CD8-positive, alpha-beta memory T cell (primary cell): ENCODE measurements at places on chromosomes 13 and 19. TPM values are rescaled to one million over a fixed set of nuclear protein-coding genes. Genes with fewer than 3 reads are reported as not detected.

GRCh38 chr13:79678100-79678499 is 197.1 kb downstream of the NDFIP2 start:
- no peak for DNase-seq
- no peaks in the 10 kb centered on the region for H3K36me3 ChIP-seq
- H3K27ac ChIP-seq, result no peak overlapping the region
- H3K27me3 ChIP-seq, result no peaks in the 10 kb centered on the region
- no peaks in the 10 kb centered on the region for H3K4me1 ChIP-seq

DNA sequence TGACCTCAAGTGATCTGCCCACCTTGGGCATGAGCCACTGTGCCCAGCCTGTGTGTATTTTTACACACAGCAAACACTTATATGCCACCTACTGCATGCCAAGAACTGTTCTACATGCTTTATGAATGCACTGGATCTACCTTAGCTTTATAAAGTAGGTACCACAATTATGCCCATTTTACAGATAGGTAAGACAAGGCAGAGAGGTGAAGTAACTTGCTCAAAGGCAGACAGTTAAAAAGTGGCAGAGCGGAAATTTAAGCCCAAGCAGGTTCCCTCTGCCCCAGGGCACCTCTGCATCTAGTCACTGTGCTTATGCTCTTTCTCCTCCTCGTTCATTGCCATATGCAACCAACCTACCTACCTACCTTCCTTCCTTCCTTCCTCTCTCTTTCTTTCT is 10.5 kb downstream of the ADAMTS10 start:
- H3K4me1 ChIP-seq, result no peaks in the 10 kb centered on the region
- no peak for DNase-seq
- H3K27ac ChIP-seq, result no peak overlapping the region
- no peak overlapping the region for H3K4me3 ChIP-seq

- H3K4me3 ChIP-seq, result no peak overlapping the region
- no peak for DNase-seq
- no peak overlapping the region for H3K27ac ChIP-seq
- H3K4me1 ChIP-seq, result no peaks in the 10 kb centered on the region
Observed at GRCh38 chr13:66407128-66407527, 823.0 kb downstream of the PCDH9 start.

DNA sequence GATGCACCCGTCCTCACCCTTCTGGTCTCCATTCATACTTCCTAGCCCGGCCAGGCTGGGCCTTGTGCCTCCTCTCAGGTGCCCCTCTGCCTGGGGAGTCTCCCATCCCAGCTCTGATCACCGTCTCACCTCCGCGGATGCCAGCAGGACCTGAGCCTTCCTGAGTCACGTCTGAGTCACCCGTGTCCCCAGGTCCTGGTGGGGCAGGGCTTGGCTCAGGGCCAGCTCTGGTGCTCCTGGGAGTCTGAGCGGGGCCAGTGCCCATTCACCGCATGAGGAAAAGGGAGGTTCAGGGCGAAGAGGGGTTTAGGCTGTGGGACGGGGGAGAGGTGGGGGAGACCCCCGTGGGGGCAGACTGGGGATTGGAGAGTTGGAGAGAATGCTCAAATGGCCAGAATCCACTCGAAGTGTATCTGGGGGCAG is 593 bp downstream of the ATP8B3 start:
- H3K36me3 ChIP-seq, result no peaks in the 10 kb centered on the region
- H3K4me1 ChIP-seq, result peaks cover 12% of the 10 kb centered on the region
- H3K4me3 ChIP-seq, result peak overlapping the region; percentile 44
- no peaks in the 10 kb centered on the region for H3K27me3 ChIP-seq
- peak overlapping the region; percentile 12 for H3K27ac ChIP-seq
- DNase-seq, result peak; percentile 31

GRCh38 chr19:5978606-5979552 is 939 bp upstream of the RANBP3 start:
- peak overlapping the region; percentile 72 for H3K4me3 ChIP-seq
- H3K4me1 ChIP-seq, result peaks cover 54% of the 10 kb centered on the region
- no peak for DNase-seq
- H3K27me3 ChIP-seq, result no peaks in the 10 kb centered on the region
- H3K27ac ChIP-seq, result peak overlapping the region; percentile 80
- peaks cover 4% of the 10 kb centered on the region for H3K36me3 ChIP-seq

FBXW9 gene
- total RNA-seq, result 7.9 TPM

PRTN3 gene
- total RNA-seq, result not detected

IGFL3 gene
- total RNA-seq, result not detected

APOC4 gene
- not detected for total RNA-seq

HSD17B14 gene
- 0.37 TPM for total RNA-seq

ZNF264 gene
- total RNA-seq, result 27.8 TPM

KLK3 gene
- total RNA-seq, result not detected

RNF225 gene
- total RNA-seq, result 0.78 TPM

ZNF471 gene
- total RNA-seq, result 0.95 TPM
